Ammon's horn (tissue), 1 donor: ENCODE measurements at places on chromosomes 11 and 22.
A peak's percentile ranks its signal among the peaks of the same experiment; 100 is the strongest.

DNA sequence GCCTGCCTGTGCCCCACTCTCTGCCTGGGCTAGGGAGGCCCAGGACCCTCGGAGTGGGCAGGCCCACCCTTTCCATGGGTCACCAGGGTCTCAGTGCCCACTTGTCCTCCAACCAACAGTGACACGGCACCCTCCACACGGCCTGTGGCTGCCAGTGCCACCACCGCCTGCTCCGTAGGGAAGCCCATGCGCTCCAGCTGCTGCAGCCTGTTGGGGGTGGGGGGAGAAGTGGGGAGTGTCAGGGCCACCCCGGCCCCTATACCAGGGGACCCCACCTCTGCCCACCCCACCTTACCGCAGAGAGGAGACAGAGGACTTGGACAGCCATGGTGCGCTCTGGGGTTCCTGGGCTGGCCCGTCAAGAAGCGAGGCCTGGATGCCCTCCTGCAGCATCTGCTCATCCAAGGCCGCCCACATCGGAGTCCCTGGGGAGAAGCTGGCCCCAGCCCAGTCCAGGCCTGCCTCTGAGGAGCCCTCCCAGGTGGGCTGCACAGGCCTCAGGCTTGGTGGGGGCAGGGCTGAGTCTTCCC lies 7.7 kb downstream of the RHBDD3 start:
- no peak for DNase-seq

DNA sequence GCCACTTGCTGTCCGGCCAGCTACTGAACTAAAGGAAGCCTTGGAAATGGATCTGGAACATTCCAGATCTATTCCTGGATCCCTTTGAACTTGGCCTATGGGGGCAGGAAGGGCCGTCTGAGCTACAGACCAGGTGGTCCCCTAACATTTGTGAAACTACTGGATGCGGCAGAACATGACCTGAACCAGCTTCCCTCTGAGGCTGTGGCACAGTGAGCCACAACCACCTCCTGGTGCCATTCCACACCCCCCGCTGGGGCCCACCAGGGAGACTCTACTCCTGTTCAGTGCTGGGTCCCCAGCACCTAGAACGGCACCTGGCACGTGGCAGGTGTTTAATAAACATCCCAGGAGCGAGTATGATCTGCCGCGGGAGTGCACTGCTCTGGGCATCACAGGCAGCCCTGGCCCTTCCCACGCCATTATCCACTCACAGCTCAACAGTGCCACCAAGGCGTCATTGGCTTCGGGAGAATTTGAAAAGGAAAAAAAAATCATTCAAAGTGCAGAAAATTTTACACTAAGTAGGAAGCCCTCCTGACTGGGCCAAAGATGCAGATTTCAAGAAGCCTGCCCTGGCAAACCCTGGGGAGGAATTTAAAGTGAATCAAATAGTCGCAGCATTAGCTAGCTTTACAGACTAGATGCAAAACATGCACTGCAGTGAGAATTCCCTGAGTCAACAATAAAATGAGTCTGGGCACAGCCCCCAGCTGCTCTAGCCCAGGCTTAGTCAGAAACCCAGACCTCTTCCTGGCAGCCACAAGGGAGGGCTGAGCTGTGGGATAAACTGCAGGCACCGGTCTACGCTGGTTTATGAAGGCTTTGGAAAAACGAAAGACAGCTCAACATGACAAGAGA lies 14.3 kb upstream of the EFCAB6 start:
- peak; percentile 69 for DNase-seq

- no peak for DNase-seq
These were observed 739 bp downstream of the CELSR1 start for GRCh38 chr22:46536537-46537224.

DNA sequence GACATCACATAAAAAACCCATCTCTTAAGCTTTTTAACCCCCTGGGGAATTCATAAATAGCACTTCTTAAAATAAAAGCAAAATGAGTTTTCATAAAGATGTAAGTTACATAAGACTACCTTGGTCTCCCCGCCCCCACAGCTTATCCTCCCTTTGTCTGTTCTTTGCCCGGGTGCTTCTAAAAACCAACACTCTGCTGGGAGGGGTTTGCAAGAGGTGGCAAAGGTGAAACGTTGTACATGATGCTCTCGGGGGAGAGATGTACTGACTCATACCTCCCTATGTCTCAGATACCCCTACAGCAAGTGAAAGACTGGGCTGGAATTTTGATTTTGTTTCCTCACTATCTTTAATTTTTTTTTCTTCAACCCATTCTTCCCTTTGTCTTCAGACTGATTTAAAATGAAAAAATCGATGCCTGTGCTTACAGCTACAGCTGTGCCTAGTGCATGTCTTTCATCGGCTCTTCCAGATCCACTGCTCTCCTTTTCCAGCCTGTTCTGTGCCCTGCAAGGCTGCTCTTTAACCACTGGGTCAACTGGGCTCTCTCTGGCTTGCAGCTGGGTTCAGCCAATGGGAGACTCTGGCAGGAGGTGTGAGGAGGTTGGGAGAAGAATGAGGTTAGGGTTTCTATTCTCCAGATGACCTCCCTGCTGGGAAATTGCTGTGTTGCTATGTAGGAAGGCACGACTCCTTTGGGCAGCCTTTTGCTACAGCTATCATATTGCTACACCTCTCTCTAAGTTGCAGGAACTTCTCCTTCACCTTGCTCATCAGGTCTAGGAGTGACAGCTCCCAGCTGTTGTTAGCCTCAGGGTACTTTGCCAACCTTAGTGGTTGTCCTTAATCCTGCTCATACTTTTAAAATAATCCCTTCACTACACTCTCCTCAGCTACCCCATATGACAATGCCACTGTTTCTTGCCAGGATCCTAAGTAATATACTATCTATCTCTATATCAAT lies 266.5 kb downstream of the TENM4 start:
- no peak for DNase-seq

DNA sequence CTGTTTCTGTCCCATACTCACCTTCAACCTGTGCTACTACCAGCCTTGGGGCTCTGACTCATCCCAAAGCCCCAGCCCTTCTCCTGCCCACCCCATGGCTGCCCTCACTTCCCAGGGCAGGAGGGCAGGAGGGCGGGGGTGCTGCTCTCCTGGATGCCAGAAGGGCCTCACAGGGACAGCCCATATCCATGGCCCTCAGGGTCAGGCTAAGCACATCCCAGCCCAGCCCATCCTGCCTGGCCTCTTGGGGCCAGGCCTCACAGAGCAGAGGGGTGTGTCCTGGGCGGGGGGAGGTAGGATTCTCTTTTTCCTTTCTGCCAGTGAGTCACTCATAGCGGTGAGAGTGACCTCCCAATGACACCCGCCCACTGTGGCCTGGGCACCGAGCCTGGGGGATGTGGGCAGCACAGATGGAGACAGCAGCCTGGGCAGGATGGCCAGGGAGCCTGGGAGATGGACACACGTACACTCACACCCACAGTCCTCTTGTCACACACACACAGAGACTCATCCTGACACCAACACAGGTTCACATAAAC lies 2.4 kb downstream of the LTBP3 start:
- no peak for DNase-seq

GRCh38 chr11:72805216-72805615 lies 9.0 kb upstream of the ATG16L2 start:
- DNase-seq = no peak

DNA sequence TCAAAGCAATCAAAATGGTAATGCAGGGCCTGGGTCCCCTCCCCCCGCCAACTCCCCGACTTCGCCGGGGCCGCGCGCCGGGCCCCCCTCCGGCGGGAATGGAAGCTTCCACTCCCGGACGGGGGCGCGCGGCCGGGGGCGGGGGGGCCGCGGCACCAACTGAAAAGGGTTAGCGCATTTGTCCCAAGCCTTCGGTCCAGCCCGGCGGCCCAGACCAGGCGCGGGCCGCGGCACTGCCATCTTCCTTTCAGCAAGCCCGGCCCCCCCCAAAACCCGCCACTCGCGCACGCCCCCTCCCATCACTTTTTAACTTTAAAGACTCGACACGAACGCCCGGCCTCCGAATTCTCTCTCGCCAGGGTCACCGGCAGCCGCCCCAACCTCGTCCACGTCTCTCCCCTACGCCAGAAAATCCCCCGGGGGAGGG lies 2.8 kb downstream of the PHF21B start:
- DNase-seq = peak; percentile 47

- DNase-seq = no peak
These were observed 106.9 kb downstream of the CSNK2A3 start for GRCh38 chr11:11246166-11246565.

- no peak for DNase-seq
These were observed 21.2 kb upstream of the TRIM44 start for GRCh38 chr11:35641171-35641897.

DNA sequence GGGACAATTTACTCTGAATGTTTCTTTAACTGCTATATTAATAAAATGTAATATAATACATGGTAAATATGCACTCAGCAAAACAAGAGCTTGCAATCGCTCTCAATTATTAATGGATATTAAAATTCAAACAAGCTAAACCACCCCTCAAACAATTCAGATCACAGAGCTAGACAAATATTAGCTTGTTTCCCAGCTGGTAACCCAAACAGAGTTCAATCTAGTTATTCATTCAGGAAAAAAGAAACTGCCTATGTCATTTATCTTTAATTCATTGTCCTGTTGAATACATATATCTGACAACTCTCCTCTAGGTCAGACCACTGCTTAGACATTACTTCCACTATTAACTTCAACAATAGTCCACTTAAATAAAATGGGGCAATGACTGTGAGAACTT lies 78.7 kb downstream of the SERGEF start:
- DNase-seq = no peak

DNA sequence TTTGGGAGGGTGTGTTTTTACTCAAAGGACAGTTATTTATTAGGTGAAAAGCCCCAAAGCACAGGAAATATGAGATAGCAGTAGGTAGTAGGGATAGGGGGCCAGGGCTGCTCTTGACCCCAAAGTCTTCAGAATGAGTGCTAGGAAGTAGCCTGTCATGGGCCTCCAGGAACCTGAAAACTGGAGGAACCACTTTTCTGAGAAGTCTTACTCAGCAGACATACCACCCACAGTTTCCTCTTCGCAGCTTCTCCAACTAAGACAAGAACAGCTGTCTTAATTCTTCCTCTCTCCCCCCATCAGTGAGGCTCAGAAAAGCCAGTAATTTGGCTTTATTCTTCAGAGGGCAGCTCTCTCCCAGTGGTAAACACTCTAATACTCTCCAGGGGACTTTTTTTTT lies 84.0 kb upstream of the CTSC start:
- peak; percentile 57 for DNase-seq

DNA sequence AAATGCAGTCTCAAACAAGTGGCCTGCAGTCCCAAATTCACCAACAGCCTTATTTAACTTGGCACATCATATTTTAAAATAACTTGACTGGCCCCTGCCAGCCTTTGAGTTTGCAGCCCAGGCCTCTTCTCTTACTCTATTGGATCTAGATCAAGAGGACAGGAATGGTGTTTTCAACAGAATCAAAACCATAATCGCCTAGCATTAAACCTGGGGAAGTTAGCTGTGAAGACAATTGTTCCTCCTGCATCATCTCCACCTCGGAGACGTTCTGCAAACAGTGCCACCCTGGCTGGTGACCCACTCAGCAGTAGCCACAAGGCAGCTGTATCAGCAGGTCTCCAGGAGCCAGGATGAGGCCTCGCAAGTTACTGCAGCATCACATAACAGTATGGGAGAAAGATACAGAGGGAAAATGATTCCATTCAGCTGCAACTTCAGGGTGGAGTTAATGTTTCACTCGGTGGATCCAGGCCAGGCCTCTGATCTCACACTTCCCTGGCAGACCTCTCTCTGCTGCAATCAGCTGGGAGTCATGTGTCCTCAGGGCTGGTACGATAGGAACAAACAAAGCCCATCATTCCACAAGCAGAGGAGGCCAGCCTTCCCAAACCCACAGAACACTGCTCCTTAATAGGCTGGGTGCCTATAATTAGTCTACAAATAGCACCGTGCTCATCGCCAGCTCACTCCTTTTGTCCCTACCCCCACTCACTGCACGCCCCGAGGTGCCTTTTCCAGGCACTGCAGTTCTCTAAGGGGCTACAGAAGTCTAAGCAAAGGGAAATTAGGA lies 18.6 kb upstream of the SCN2B start:
- DNase-seq = peak; percentile 90

- no peak for DNase-seq
These were observed 76.8 kb downstream of the SOX6 start for GRCh38 chr11:16279524-16279923.

GRCh38 chr11:120798854-120799253 lies 225.0 kb upstream of the TBCEL start:
- DNase-seq = no peak

GRCh38 chr11:118881228-118881627 lies 2.5 kb upstream of the CXCR5 start:
- no peak for DNase-seq
